ENCODE measurements at places on chromosomes 5 and 9. TPM values are rescaled to one million over a fixed set of nuclear protein-coding genes. Genes with fewer than 3 reads are reported as not detected.

SPINK7 gene
- total RNA-seq: not detected

MLLT3 gene
- total RNA-seq: 31.8 TPM

FNIP1 gene
- 62.3 TPM for total RNA-seq

ALDH1A1 gene
- total RNA-seq: 10.1 TPM

BTNL8 gene
- not detected for total RNA-seq

LPAR1 gene
- total RNA-seq: 450 TPM

PAEP gene
- total RNA-seq: not detected

C5orf15 gene
- 29.3 TPM for total RNA-seq

PLEKHG4B gene
- under 0.01 TPM for total RNA-seq

DDX41 gene
- total RNA-seq: 158 TPM

TMEM203 gene
- total RNA-seq: 26.8 TPM

POLR1E gene
- 29.0 TPM for total RNA-seq

ST6GALNAC4 gene
- 23.0 TPM for total RNA-seq

SAXO1 gene
- 0.09 TPM for total RNA-seq

TMOD1 gene
- 0.16 TPM for total RNA-seq

KCNV2 gene
- not detected for total RNA-seq

CCL21 gene
- total RNA-seq: not detected
